Testis (tissue), 5 donors: ENCODE measurements at places on chromosomes 1 and 21. TPM values are rescaled to one million over a fixed set of nuclear protein-coding genes. Genes with fewer than 3 reads are reported as not detected.

Gene FCRL6
- 1.3 TPM for polyA plus RNA-seq

Gene AGBL4
- polyA plus RNA-seq = 3.3 TPM

Gene CELA3B
- 0.34 TPM for polyA plus RNA-seq

Gene MOB3C
- polyA plus RNA-seq = 13.2 TPM

Gene CLIC6
- polyA plus RNA-seq = 2.0 TPM

Gene MYOG
- polyA plus RNA-seq = 1.2 TPM

Gene TAS1R3
- polyA plus RNA-seq = 0.66 TPM

Gene LAX1
- polyA plus RNA-seq = 0.26 TPM

Gene LRRC47
- 27.6 TPM for polyA plus RNA-seq

Gene RHD
- 0.34 TPM for polyA plus RNA-seq

Gene CRYAA
- polyA plus RNA-seq = not detected

Gene TEDDM1
- polyA plus RNA-seq = not detected

Gene PLA2G2C
- 1.1 TPM for polyA plus RNA-seq
